CD4-positive, alpha-beta T cell treated with Interleukin-15 for 1 hour (primary cell): ENCODE measurements at places on chromosomes 2 and 18.

GRCh38 chr2:67243919-67244318 is 153.2 kb upstream of the ETAA1 start:
- no peak for DNase-seq

GRCh38 chr2:168738062-168738461 is 64.4 kb upstream of the NOSTRIN start:
- DNase-seq: no peak

DNA sequence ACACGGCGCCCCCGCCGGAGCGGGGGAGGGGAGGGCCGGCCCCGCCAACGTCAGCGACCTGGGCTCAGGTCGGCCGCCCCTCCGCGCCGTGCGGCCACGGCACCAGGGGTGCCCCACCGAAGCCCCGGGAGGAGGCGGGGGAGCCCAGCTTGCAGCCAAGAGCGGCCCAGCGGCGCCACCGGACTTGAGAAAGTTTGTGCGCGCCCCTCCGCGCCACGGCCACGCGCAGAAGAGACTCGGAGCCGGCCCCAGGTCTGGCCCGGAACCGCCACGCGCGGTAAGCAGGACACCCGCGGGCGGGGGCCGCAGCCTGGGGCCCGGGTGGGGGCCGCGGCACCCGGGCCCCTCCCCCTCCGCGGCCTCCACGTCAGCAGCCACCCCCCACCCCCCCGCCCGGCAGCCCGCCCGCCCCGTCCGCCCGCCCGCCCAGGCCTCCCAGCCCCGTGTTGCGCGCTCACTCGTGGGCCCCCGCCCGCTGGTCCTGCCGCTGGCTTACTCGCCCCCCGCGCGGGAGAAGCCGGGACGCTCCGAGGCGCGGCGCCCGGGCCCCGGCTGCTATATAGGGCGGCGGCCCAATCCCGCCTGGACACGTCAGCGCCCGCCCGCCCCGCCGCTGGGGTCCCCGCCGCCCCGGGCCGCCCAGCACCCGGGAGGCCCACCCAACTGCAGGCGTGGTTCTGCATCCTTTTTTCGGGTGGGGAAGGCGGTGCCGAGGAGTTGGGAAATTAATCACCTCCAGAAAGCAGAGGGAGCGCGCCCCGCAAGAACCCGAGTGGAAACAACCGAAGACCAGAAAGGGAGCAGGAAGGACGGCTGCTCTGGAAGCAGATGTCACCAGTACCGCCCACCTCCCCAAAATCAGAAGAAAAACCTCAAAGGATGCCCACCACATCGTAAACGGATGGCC is 42.9 kb downstream of the HDLBP start:
- peak; percentile 45 for DNase-seq

DNA sequence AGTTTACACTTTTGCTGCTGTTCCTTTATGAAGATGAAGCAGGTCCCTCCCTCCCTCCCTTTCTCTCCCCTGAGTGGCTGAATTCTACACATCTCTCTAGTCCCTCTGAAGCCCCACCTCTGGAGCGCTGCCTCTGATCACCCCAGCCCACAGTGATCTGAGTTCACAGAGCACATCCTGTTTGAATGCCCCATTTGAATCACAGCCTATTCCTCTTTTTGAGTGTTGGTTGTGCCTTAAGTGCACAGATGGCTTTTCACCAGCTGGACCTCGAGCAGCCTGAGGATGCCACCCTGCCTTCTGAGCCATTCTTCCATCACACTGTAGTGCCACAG is 87.1 kb downstream of the ITGB1BP1 start:
- peak; percentile 55 for DNase-seq

- no peak for DNase-seq
Observed at GRCh38 chr2:225100856-225101294, 58.6 kb upstream of the DOCK10 start.

GRCh38 chr18:79917853-79918614 is 33.4 kb downstream of the SLC66A2 start:
- DNase-seq: no peak

GRCh38 chr2:168895771-168896170 is 5.3 kb upstream of the G6PC2 start:
- no peak for DNase-seq

GRCh38 chr2:25000503-25001324 is 29.0 kb upstream of the DNAJC27 start:
- no peak for DNase-seq

- DNase-seq: no peak
Observed at GRCh38 chr18:25144820-25145219, 207.1 kb downstream of the ZNF521 start.

GRCh38 chr2:192030289-192030688 is 164.4 kb downstream of the TMEFF2 start:
- DNase-seq: no peak

DNA sequence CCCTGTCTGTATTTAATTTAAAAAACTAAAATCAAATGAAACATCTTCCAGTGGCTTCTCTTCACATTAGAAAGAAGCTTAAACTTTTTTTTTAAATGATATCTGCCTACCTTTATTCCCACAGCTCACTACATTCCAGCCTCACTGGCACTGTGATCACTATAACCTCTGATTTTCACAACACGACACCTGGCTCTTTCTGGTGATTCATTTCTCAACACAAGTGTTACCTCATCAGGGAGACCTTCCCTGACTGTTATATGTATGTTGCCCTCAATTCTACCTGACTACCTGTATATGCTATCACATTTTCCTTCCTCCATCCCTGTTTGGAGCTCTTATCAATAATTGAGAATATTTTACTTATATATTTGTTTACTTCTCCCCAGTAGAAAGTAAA is 76.6 kb downstream of the BAZ2B start:
- no peak for DNase-seq

GRCh38 chr2:190354003-190354690 is 10.8 kb downstream of the INPP1 start:
- no peak for DNase-seq

GRCh38 chr2:197131558-197131855 is 179.1 kb downstream of the ANKRD44 start:
- no peak for DNase-seq

- no peak for DNase-seq
Observed at GRCh38 chr2:43853141-43854081, 14.6 kb downstream of the ABCG8 start.

DNA sequence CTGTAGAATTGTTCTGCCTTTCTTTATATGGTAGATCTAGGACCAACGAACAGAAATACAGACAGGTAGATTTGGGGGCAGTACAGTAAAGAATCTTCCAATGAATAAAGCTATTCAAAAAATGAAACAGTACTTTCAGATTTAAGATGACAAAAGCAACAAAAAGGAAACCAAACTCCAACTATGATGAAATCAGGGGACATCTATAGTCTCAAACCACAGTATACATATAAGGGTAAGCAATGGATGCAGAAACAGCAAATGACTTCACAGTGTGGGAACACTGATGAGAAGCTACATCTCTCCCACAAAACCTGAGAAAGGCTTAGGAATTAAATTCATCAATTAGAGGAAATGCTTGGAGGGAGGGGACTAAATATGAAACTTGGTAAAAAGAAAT is 202.5 kb downstream of the CTNNA2 start:
- no peak for DNase-seq

GRCh38 chr2:101827246-101827645 is 129.7 kb downstream of the MAP4K4 start:
- no peak for DNase-seq

DNA sequence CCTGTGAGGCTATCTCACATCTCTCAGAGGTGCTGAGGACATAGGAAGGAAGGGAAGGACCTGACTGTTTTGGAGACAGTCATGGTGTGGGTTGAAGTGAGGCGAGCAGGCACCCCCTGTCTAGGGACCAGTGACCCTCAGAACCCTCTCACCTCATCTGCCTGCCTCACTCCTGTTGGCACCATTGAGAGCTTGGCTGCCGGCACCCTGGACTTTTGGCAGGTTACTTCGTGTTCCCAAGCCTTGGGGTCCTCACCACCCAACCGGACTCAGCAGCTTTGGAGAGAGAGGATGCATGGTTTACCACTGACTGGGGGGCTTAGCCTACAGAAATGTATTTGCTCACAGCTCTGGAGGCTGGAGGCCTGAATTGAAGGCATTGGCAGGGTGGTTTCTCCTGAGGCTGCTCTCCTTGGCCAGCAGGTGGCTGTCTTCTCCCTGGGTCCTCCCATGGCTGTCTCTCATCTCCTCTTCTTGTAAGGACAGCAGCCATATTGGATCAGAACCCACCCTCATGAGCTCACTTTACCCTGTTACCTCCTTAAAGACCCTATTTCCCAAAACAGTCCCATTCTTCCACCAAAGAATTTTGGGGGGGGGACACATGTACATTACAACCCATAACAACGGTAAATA is 142.0 kb downstream of the TSN start:
- DNase-seq: no peak

DNA sequence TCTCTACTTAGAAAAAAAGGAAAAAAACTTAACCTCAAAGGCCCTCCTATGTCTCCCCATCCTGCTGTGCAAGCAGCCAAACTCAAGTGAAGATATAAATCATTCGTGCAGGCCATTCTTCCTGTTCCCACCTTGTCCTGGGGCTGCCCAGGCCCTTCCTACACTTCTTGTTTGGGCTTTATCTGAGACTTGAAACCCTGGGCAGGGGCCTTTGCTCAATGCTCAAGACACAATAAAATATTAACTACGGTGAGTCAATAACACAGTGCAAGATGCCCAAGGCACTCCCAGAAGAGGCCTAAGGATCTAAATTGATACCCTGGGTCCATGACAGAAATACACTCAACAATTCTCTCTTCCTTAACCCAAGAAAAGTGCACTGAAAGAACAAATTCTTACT is 67.6 kb downstream of the TBC1D8 start:
- no peak for DNase-seq

DNA sequence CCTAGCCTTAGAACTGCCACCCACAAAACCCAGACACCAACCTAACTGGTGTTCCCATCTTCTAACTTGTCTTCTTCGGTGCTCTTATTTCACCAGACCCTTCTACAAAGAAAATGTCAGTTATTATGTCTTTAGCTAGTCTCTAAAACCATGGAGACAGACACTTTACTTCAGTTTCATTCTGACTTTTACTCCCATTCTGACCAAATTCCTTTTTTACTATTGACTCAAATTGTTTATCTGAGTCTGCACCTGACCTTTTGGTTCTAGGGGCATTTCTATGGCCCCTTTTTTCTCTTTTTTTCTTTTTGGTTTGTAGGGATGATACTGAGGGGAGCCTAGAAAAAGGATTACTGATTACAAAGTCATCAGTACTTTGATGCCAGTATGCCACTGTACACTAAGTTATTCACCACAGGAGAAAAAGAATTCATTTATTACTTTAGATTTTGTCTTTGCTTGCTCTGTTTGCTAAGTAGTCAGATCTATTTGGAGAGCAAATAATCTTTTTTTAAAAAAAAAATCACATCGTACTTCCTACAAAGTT is 6.8 kb upstream of the SLC1A4 start:
- no peak for DNase-seq

GRCh38 chr2:190267302-190267701 is 52.3 kb downstream of the HIBCH start:
- no peak for DNase-seq

DNA sequence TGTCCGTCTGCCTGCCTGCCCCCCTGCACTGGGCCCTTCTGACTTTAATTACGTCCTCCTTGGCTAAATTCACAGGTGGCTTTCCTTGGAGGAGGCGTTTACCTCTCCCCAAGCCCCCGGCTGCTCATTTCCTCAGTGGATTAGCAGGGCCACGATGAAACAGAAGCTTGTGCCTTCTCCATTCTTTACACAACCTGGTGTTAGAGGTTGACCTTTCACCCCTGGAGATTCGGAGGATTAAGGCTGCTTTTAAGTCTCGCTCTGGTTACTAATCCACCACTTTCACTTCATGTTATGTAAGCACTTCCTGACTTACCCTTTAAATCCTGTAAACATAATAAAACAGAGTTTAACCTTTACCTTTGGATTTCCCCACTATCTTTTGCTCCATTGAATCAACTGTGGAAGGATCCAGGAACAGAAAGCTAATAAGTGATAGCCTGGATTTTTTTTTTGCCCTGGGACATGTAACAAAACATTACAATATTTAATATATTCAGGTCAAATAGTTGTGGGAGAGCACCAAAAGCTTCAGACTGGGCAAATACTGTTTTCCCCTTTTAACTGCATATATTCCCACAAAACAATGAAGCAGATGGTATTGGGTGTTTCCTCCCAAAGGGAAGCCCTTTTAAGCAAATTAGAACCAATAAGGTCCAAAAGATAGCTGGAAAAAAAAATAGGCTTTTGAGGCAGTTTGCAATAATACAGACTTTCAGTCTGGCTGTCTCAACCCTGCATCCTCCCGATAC is 370.2 kb downstream of the EN1 start:
- DNase-seq: no peak

- DNase-seq: no peak
Observed at GRCh38 chr2:102839668-102840388, 78.0 kb downstream of the TMEM182 start.

GRCh38 chr2:200794143-200794542 is 17.6 kb upstream of the BZW1 start:
- no peak for DNase-seq

DNA sequence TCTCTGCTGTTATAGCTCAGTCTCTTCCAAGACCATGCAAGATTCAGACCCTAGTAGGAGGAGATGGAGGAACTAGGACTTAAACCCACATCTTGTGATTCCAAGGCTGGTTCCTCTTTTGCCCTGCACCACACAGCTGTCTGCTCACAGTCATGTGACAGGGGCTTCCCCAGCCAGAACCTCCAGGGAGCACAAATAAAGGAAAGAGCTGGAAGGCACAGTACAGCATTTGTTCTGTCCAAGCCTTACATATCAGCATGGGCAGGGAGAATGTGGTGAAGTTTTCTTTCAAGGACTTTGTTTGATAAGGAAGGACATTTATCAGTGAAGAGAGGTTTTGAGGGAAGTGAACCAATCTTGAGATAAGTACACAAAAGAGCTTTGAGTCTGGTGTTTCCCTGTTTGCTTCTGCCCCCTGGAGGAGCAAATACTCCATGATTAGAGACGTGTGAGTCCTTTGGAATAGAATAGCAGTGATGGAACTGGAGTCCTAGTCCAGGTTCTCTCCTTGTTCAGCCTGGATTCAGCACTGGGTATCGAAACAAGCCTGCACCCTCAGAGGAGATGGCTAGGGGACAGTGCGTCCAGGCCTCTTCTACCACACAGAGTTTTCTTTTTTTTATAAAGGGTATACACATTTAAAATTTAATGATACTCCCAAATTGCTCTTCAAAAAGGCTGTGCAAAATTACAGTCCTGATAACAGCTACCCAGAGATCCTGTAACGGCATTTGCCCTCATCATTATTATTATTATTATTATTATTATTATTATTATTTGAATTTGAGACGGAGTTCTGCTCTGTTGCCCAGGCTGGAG is 24.6 kb upstream of the CASP10 start:
- peak; percentile 82 for DNase-seq

- DNase-seq: no peak
Observed at GRCh38 chr2:52857722-52858121, 909.9 kb upstream of the CHAC2 start.

DNA sequence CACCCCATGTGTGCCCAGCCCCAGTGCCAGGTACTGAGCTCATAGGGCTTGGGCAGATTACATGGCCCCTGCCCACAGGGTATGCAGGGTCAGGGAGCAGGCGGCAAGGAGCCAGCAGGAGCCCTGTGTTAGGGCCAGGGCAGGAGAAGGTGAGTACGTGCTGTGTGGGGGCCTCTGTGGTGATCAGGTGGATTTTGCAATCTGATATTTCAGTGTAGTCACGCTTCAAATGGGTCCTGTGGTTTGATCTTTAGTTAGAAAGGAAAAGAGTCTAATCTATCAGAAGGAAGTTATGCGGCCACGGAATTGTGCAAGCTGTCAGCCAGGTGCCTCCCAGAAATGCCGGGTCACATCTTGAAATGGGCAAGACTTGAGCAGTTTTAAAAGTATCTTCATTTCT is 13.9 kb downstream of the UBE2F start:
- no peak for DNase-seq

GRCh38 chr2:141317986-141318385 is 812.8 kb downstream of the LRP1B start:
- no peak for DNase-seq
